AG20443 (cell line): ENCODE measurements at places on chromosomes 2 and 18.

- DNase-seq, result peak; percentile 24
Measured at GRCh38 chr2:138356178-138356577, 145.4 kb upstream of the SPOPL start.

- no peak for DNase-seq
Measured at GRCh38 chr2:176177580-176178037, 10.9 kb upstream of the HOXD1 start.

- DNase-seq, result no peak
Measured at GRCh38 chr2:159773886-159774285, 24.1 kb downstream of the CD302 start.

- no peak for DNase-seq
Measured at GRCh38 chr2:162103443-162104009, 29.5 kb upstream of the DPP4 start.

GRCh38 chr2:152743002-152743401 is 24.6 kb downstream of the ARL6IP6 start:
- DNase-seq, result peak; percentile 12

GRCh38 chr2:102340778-102341177 is 14.8 kb upstream of the IL18R1 start:
- DNase-seq, result no peak

- no peak for DNase-seq
Measured at GRCh38 chr2:10939058-10939457, 27.3 kb downstream of the KCNF1 start.

GRCh38 chr2:111946294-111947114 is 48.1 kb downstream of the MERTK start:
- DNase-seq, result peak; percentile 68

- no peak for DNase-seq
Measured at GRCh38 chr2:224951723-224952481, 90.4 kb downstream of the DOCK10 start.

DNA sequence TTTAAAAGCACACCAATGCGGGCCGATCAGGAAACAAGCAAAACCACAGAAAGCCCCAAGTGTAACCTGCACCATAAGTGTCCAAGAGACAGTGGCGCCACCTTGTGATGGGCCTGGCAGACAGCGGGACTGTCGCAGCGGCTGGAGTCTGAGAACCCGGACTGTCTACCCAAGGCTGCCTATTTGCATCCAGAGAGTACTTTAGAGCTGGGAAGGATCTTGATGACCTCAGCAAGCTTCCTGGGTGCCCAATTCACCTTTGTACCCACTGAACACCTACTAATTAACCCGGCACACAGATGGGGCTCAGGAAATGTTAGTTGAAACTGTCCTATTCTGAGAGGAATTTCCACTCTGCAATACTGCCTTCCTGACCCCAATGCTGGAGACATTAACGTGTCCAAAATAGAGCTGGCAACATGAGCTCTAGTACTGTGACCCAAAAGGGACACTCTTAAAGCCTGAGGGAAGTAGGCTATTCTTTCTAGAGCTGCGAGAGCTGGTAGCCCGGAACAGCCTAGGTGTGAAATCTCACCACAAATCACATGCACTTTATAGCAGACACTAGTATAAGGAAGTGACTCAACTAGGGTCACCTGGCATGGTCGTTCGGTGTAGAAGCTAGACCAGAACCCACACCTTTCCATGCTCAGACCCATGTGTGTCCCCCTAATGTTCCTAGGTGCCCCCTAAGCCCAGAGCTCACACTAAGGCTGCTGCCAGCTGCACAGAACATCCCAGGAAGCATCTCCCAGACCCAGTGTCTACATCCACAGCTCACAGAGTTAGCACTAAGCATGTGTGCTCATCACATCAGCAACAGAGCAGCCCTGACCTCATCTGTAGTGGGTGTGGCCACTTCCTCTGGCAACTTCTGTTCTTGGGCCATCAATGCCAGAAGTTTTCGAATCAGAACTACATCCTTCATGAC is 25.4 kb downstream of the POLR1A start:
- peak; percentile 82 for DNase-seq
